ENCODE measurements at places on chromosomes 12 and 14. TPM values are rescaled to one million over a fixed set of nuclear protein-coding genes. Genes with fewer than 3 reads are reported as not detected.

The AACS gene
- 32.7 TPM for total RNA-seq

The CINP gene
- 39.3 TPM for total RNA-seq

The CMA1 gene
- not detected for total RNA-seq

The PLEKHA5 gene
- total RNA-seq: 86.7 TPM

The KRT79 gene
- not detected for total RNA-seq

The CCDC38 gene
- total RNA-seq: not detected

The FGF6 gene
- not detected for total RNA-seq

The CCND2 gene
- total RNA-seq: 104 TPM

The LALBA gene
- not detected for total RNA-seq

Measured in H9 (cell line).